Left cardiac atrium (tissue), 4 donors: ENCODE measurements at places on chromosomes 1 and 21.

- DNase-seq: no peak
Measured at GRCh38 chr1:161985301-161985822, 38.3 kb downstream of the OLFML2B start.

GRCh38 chr1:209335178-209335577 is 248.3 kb upstream of the CAMK1G start:
- DNase-seq: no peak

- DNase-seq: no peak
Measured at GRCh38 chr21:29939104-29939923, 482 bp downstream of the GRIK1 start.

DNA sequence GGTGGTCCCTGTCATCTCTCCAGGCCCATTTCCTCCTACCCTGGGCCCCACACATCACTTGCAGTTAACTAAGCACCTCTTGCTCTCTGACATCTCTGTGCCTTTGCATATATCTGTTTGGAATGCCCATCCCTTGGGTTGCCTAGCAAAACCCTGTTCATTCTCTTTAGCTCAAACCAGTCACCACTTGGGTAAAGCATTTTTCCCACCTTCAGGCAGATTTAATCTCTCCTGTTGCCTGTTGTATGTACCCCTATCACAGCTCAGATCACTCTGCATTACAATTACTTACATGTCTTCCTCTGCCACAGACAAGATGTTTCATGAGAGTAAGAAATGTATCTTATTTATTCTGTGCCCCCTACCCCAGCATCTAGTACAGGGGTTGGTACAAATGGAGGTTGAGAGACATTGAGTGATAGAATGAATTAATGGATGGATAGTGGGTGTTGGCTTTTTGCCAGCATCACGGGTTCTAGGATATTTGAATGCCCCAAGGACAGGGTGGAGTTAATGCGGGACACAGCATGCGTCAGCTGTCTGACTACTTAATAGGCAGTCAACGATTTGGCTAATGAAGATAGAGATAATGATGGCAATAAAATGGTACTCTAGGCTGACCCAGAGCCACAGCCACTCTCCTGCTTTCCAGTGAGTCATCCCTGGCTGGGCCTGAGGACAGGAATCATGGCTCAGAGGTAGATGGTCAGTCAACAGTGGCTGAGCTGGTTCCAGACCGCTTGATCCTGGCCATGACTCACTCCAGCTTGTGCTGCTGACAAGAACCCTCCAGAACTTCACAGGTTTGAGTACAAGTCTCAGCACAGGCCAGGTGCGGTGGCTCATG is 6.5 kb downstream of the NR0B2 start:
- no peak for DNase-seq

GRCh38 chr1:97066860-97067259 is 345.3 kb downstream of the PTBP2 start:
- DNase-seq: no peak

DNA sequence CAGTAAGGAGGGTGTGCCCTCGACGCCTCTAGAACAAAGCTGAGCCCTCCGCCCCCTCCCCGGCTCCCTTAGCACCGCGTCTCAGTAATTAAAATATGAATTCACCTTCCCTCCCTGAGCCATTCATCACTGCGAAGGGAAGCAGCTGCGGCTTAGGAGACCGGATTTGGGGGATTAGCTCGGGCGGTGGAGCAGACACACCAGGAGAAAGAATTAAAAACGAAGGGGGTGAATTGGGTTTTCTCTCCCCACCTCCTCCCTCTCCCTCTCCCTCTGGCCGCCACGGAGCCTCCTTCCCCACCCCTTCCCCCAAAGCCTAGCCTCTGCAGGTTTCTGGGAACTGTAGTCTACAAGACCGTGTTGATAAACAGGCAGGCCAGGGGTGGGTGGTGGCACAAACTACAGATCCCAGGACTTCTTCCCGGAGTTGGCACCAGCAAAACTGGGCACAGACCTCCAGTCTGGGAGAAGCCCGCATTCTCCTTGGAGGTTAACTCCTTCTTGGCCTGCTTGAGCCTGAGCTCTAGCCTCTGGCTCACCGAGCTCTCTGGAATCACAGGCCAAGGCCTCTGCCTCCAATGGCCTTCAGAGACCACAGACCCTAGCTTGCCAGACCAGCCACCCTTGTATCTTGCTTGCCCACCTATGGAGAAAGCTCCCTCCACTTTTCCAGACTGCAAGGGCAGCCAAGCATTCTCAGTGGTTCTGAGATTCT is 10.8 kb downstream of the BLACAT1 start:
- DNase-seq: peak; percentile 59

GRCh38 chr1:11531314-11531870 is 52.4 kb downstream of the DISP3 start:
- no peak for DNase-seq

GRCh38 chr1:55396381-55396891 is 181.3 kb upstream of the USP24 start:
- no peak for DNase-seq

DNA sequence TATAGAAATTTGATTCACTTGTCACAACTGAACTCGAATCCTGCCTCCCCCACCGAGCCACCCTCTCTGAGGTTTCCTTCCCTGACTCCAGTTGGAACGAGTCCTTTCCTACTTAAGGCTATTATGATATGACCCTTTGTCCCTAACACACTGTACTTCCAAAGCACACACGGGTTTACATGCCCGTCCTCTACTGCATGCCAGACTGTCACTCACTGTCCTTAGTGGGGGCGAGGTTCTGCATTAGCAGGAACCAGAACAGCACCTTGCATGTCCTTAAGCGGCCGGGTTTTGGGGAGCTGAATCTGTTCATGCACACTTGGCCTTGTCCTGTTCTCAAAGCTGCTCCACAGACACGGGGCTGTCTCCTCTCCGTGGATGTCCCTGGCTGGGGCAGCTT is 164.6 kb upstream of the KCNJ6 start:
- DNase-seq: no peak

DNA sequence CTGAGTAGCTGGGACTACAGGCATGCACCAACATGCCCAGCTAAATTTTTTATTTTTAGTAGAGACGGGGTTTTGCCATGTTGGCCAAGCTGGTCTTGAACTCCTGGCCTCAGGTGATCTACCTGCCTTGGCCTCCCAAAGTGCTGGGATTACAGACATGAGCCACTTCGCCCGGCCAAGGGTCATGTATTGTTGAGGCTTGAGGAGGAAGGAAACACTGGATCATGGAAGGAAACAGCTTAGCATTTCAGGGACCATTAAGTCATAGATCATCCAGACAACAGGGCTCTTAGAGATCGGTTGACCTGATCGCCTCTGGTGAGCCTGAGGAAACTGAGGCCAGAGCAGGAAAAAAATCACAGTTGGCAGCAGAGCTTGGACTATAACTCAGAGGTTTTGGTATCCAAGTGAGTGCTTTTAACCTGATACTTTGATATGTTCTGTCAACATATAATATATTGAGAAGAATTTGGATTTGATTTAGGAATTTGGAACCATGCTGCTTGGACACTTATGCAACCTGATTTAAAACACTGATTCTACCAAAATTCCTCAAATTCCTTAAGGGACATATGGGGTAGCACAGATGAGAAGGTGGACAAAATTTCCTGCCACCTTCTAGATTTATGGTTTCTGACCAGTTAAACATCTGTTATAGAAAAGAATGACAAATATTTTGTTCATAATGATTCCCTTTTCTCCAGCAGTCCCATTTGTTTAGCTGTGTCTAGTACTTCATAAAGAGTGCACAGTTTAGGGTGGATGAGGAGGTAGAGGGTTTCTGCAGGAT is 13.1 kb upstream of the BMP8A start:
- no peak for DNase-seq

GRCh38 chr1:213166852-213167251 is 115.8 kb downstream of the RPS6KC1 start:
- DNase-seq: no peak

- DNase-seq: no peak
Measured at GRCh38 chr1:247322849-247323586, 8.6 kb downstream of the ZNF496 start.

DNA sequence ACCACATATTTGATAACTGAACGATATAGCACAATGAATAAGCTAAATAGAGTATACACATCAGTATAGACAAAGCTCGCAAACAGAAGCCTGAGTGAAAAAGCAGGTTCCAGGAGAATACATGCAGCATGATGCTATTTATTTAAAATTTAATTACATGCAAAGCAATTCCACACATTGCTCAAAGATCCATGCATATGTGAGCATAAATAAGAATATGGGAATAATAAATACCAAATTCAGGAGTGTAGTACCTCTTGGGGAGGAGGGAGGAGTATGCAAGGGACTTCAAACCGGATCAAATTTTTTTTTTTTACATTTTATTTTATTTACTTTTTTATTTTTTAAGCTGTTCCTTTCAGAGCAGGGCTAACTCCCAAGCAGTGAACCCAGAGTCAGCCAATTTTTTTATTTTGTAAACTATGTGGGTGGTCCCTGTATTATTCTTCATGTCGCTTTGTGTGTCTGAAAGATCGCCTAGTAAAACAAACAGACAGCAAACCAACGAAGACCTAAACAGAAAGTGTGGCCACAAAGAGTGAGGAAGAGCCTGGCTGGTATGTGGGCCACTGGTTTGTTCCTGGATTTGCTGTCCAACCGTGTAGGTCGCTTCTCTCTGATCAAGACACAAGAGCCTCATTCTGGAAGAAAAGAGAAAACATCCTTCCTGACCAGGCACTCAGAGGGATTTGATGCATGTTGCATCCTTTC is 4.2 kb upstream of the SHISAL2A start:
- no peak for DNase-seq

DNA sequence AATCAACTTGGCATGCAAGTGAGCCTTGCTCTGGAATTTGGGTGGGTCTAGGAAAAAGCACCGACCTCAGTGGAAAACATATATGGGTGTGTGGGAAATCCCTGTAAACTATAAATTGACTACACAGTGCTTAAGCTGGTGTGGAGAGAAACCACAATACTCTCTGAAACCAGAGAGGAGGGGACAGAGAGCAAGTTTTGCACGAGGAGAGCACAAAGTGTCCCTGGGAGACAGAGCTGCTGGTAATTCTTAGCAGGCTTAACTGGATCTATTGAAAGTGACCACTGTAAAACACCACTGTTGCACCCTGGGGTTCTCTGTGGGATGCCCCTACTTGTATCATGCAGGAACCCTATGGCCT is 12.8 kb downstream of the KCNJ15 start:
- DNase-seq: no peak

DNA sequence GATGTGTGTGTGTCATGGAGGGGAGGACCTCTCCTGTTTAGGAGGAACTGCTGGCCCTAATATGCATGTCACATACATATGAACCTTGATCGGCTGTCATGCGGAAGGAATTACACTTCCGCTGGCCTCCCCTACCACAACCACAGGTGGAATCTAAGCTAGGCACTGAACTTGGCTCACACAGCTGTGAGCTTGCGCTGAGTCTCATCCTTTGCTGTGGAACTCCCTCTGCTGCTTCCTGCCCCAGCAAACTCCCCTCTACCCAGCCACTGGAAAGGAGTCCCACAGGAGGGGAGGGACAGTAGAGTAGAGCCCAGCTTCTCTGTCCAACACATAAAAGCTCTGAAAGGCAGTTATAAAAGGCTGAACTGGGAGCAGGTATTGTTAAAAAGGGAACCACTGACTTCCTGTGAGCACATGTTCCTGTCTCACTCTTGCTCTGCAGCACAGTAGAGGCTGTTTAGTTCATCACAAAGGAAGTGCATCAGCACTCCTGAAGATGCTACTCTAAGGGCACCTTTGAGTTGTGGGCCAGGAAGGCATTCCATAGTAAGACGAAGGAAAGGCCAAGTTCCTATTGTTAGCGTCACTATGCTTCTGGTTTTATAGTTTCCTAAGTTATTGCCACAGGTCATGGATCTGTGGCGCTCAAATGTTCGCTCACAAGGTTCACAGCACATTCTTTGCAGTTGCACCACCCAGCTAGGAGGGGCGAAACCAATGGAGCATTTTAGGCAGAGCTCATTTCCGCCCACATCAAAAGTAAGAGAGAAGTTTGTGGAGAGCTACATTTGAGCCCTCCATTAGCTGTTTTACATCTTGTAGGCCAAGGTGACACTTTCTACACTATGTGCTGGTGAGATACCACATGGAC is 17.7 kb upstream of the PTPRC start:
- DNase-seq: no peak

GRCh38 chr1:224358237-224358636 is 1.6 kb downstream of the CNIH4 start:
- DNase-seq: no peak

DNA sequence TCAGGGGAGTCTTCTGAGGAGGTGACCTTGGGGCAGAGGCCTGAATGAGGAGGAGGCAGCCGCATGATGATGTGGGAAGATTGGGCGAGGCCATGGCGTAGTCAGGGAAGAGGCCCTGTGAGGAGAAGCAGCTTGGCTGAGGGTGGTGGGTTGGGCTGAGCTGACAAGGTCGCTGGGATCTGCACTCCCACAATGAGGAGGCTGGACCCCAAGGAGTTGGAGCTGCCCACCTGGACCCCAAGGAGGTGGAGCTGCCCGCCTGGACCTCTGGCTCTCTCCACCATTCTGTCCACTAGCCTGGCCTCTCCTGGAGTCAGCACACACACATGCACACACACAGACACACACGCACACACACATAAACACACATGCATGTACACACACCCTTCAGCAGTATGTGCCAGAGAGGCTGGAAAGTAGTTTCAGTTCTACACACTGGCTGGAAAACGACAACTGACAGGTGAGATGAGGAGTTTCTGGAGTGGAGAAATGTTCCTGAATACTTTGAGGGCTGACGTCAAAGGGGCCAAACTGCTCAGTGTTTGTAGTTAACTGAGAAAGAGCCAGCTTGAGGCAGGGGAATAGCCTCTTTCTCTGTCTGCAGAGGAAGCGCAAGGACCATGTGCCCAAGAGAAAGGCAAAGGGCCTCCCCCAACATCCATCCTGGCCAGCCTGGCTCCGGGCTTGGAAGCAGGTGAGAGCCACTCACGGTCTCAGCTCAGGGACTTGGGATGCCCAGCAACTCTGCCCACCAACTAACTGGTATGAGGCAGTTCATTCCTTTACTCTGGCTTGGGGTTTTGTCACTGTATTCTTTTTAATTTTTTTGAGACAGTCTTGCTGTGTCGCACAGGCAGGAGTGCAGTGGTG is 7.1 kb downstream of the SMPDL3B start:
- no peak for DNase-seq

DNA sequence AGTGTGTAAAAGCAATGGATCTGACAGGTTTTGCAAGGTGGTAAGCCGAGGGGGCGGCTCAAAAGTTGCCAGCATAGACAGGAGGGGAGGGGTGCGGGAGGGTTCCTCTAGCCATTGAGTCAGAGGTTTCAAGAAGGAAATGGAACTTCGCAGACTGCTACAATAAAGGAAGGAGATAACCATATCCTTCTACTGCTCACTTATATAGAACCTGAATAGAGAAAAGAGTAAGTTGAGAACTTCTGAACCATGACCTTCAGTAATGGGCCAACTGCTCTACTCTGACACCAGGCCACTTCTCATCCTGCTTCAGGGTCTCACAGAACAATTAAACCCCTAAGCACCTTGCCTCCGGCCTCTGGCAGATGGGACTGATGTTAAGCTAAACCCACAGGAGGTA is 26.3 kb upstream of the BCAR3 start:
- no peak for DNase-seq

GRCh38 chr1:60874718-60875117 is 207.6 kb upstream of the NFIA start:
- no peak for DNase-seq
